DMS79 treated with DMSO at 0.1 percent for 48 hours (cell line): ENCODE measurements at places on chromosomes 12 and 14.

GRCh38 chr12:116378002-116378401, 100.5 kb upstream of the MED13L start:
- no peak for DNase-seq

GRCh38 chr12:46442738-46443137, 70.2 kb upstream of the SLC38A2 start:
- DNase-seq, result no peak

DNA sequence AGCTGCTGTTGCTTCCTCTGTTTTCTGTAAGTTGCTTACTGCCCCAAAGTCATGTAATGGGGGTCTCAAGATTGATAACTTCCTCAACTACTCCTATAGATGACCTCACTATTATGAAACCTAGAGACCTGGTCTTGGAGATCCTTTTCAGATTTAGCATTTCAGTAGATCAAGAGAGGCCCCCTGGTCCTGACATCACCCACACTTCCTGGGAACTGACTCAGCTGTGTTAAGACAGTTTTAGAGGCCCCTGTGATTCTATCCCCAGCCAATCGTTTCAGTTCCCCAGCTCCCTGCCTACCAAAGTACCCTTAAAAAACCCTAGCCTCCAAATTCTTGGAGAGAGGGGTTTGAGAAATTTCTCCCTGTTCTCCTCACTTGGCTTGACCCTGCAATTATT, 9.2 kb upstream of the ARG2 start:
- DNase-seq, result no peak

- no peak for DNase-seq
Measured at GRCh38 chr14:94638961-94639817, 27.0 kb downstream of the SERPINA3 start.

GRCh38 chr12:103181366-103182152, 224.1 kb downstream of the ASCL1 start:
- DNase-seq, result no peak

DNA sequence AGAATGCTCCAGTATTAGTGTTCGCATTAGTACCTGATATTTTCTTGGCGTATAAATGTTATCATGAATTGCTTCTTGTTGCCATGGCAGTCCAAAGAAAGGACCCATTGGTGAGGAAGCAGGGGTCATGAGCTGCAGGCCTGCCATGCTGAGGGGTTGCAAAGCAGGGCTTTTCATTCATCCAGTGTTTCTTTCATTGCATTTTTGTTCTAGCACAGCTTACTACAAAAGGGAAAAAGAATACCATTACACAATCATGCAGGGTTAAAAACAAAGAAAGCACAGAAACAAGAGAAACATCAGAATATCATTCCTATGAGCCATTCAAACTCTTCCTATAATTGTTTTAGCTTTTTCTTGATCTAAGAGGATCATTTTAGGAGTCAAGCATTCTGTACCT, 24.0 kb downstream of the DICER1 start:
- DNase-seq, result no peak

DNA sequence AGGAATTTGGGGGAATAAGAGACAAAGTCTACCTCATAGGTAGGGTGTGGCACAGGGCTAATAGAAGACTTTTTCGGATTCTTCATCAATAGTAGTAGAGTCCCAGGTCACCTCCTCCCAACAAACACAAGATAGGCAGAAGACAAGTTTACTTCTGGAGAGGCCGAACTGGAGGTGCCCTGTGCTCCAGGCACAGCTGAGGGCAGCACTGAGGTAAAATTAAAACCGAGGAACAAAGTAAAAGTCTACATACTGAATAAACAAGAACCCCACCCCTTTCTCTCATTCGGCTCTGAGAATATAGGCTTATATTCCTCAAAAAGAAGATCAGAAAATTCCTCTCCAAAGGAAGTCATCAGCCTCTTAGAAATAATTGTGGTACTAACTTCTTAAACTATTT, 161.5 kb downstream of the SEC23A start:
- DNase-seq, result no peak

DNA sequence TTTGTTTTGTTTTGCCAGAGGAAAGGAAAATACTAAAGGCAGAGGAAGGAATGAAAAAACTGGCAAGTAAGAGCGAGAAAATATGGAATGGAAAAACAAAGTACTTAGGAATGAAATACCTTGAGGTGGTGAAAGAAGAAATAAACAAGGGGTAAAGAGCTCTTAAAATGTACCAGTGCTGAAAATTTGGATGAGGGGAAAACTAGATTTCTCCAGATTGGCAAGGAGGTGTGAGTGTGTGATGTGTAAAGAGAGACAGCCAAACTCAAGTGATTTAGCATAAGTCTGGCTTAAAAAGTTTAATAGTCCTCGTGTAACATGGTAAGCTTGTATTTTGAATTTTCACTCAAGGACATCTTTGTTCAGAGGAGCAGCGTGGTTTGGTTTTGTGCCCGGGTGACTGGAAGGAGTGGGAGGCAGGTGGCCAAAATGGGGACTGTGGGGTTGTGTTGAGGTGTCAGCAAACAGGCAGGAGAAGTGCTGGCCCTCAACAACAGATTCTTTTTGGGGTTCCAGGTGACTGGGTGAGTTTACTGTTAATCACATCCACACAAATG, 102.7 kb downstream of the DACT1 start:
- DNase-seq, result peak; percentile 99

- no peak for DNase-seq
Measured at GRCh38 chr12:3559601-3560294, 68.7 kb downstream of the PRMT8 start.

- DNase-seq, result no peak
Measured at GRCh38 chr14:75926431-75927115, 55.2 kb downstream of the TGFB3 start.

GRCh38 chr12:78918268-78918667, 53.7 kb downstream of the SYT1 start:
- DNase-seq, result no peak

DNA sequence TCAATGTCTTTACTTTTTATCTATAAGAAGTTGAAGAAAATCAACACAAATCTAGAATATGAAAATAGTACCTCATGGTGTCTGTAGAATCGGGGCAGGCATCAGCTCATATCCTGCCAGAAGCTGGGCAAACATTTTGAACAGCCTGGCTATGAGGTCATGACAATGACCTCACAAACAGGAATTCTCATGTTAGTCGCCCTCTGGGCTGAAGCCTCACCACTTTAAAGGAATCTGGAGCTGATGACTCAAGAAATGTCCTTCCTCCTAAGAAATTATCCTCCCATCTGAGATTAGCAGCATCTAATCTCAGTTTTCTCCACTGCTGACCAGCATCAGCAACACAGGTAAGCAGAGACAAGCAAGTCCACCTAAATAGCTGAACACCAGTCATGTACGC, 27.1 kb downstream of the CLIP1 start:
- no peak for DNase-seq
